ENCODE measurements at places on chromosomes 2 and 18.

DNA sequence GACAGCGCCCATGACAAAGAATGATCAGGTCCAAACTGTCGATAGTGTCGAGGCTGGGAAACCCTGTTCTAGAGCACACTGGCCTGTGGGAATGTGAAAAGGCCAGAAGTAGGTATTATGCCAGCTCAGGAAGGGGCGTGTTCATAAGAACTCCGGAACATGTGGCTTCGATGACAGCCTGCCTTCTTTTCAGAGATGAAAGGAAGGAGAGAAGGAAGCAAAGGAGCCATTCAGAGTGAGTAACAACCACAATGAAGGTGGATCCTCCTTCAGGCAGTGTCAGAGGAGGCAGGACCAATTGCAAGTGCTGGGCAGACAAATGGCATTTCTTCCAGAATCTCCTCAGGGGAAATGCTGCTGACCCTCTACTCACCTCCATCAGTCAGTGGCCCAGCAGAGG, 58.5 kb downstream of the NCKAP5 start:
- no peak for DNase-seq

GRCh38 chr18:80175451-80176204, 66.6 kb downstream of the ADNP2 start:
- DNase-seq = peak; percentile 43

DNA sequence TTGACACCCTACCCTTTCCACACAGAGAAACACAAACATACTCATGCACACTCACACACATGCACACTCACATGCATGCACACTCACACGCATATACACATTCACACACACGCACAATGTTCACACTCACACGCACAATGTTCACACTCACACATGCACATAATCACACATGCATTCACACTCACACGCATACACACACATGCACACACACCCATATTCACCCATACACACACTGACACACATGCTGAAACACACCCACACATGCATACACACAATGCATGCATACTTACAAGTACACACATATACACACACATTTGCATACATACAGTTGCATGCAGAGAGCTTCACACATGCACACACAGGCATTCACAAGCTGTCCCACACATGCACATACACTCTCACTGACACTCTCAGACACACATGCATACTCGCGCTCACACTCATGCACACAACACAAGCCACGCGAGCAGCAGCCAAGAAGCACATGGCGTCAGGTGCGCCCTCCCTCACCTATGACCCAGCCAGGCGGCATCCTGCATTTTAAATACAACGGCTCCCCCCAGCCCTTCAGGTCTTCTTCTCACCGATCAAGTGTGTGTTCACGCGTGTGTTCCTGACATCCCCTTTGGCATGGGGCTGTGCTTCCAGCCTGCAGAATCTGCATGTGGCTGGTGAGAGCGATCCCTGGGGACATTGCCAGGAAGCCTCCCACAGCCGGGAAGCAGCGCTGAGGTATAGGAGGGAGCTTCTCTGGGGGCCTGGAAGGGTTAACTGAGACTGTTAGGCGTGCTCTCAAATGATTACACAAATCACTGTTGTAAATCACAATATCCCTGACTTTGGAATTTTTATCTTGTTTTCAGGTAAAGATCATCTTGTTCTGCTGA, 195.1 kb downstream of the RTP5 start:
- no peak for DNase-seq

- no peak for DNase-seq
These were observed 229.5 kb upstream of the COPS8 start for GRCh38 chr2:236855866-236856847.

DNA sequence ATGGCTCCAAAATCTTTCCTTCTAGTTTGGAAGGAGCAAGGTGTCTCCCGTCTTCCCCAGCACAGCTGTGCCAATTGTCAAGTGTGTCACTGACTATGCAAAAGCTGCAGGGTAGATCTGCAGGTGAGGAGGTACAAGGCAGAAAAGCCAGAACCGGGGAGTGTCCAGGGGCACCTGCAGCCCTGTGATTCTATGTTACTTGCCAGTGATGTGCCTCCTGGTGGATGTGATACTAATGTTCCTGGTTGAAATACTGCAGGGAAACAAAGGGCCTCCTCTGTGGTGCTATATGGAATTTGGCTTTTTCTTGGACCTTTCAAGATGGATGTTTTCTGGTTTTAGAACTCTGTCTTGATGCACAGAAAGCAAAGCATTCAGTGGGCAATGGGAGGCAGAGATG, 80.3 kb downstream of the ST6GAL2 start:
- no peak for DNase-seq

- no peak for DNase-seq
These were observed 170.6 kb downstream of the TWIST2 start for GRCh38 chr2:239018271-239019182.

GRCh38 chr2:168146892-168147810, 100.2 kb downstream of the STK39 start:
- DNase-seq = no peak

DNA sequence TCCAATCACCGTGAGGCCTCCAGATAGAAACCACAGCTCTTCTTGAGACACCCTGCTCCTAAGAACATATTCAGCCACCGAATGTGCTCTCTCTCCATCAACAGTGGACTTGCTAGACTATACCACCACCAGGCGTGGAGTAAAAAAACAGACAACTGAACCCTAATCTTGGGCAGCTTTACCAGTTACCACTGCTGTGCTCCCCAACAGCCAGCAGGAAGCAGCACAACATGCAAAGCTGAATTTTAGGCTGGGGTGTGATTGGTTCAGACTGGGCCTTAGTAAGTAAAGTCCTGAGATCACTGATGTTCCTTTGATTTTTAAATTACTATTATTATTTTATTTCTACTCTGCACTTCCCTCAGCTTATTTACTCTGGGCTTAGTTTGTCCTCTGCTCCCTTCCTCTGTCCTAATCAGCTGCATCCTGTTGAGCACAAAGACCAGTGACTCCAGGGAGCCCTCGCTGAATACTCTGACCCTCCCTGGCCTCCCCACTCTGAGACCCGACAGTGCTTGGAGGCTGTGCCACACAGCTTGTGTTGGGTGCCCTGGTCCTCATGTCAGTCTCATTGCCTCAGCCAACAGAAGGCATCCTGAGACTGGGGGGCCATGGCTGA, 21.9 kb downstream of the MRPL35 start:
- peak; percentile 84 for DNase-seq

- no peak for DNase-seq
These were observed 405.3 kb upstream of the GALNT5 start for GRCh38 chr2:156852210-156852609.

- no peak for DNase-seq
These were observed 86.6 kb downstream of the VWC2L start for GRCh38 chr2:214497489-214497888.

DNA sequence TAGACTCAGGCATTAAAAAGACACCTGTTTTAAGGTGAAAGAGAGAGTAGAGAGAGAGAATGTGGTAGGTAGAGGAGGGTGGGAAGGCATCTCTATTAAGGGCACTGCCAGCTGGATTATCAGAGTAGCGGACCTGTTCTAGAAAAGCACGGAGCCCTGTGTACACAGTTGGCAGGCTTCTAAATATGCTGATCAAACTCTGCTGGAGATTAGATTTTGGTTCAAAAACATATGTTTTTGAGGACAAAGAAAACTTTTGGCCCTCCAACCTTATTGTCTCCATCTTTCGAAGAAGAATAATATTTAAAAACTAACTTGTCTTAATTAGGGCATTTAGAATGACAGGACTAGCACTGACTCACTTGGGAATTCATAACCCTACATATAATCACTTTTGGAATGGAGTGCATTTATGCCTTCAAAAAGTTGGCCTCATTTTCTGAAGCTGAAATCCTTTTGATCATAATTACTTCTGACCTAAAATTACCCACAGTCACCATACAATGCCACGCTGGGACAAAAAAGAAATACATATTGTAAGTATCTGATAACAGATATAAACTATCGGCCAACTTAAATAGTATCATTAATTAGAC, 254.6 kb downstream of the MEIS1 start:
- DNase-seq = no peak

- DNase-seq = no peak
These were observed 52.2 kb upstream of the TMEM18 start for GRCh38 chr2:729376-729861.

DNA sequence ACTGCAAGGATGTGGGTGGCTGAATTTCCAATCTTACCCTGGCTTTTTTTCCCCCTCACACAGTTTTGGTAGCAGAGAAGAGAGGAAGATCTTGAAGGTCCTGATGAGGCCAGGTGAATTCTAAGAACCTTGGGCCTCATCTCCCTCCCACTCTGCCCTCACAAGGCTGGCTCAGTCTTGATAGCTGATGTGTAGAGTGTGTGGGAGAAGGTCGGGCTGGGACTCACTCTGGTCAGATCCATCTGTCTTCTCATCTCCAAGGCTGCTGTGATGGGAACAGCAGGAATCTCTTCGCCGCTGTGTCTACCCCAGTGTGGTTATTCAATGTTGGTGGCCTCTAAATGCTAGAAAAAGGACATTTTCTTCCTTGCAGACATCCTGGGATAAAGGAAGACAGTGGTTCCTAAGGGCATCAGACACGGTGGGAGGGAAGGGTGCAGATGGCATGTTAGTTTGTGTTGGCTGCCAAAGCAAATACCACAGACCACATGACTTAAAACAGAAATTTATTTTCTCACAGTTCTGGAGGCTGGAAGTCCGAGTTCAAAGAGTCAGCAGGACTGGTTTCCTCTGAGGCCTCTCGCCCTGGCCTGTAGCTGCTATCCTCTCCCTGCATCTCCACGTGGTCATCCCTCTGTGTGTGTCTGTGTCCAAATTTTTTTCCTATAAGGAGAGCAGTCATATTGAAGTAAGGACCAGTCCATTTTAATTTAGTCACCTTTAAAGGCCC, 37.6 kb upstream of the MGAT4A start:
- DNase-seq = no peak

GRCh38 chr2:236034974-236035373, 133.2 kb downstream of the GBX2 start:
- DNase-seq = no peak

DNA sequence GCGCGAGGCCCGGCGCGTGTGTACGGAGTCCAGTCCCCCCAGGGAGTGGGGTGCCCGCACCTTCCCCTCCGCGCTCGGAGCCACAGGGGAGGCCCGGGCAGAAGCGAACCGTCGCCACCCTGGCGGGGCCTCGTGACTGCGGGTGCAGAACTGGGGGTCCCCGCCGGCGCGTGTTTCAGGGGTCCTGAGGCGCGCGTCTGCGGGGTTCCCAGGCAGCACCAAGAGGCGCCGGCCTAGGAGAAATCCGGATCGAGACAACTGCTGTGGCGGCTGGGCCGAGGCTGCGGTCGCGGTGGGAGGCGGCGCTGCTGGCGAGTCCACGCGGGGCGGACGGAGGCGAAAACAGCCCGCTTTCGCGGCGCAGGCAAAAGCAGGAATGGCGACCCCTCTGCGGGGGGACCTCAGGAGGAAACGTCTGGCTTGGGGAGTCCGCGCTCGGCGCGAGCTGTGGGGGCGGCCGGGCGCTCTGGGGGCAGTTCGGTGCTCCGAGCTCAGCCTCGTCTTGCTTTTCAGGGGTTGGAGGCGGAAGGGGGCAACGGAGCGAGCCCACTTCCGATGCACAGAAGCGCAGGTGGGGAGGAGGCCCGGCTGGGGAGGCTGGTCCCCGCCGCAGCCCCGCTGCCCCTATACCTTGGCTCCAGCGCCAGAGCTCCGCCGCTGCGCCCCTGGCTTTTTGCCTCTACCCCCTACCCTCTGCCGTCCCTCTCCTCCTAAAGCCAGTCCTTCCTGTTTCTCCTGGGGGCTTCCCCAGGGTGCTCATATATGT, 81.5 kb upstream of the LDLRAD4 start:
- DNase-seq = peak; percentile 73

- no peak for DNase-seq
These were observed 47.8 kb upstream of the ST3GAL5 start for GRCh38 chr2:85936421-85937068.

DNA sequence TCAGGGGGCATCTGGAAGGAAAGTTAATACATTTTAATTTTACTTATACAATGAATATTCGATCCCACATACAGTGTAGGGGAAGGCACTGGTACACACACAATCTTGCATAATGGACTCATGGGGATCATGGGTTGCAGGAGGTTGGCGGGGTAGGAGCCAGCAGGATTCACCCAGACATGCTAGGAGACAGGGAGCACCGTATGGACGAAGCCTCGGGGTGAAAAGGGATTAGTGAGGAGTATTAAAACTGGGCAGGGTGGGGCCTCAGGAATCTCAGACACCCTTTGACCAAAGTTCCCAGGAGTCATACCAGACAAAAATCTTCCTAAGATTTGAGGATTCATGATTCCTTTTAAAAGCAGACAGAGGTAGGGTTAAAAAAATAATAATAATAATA, 140.8 kb downstream of the BCL11A start:
- no peak for DNase-seq

- no peak for DNase-seq
These were observed 189.7 kb downstream of the PID1 start for GRCh38 chr2:229081411-229081810.

DNA sequence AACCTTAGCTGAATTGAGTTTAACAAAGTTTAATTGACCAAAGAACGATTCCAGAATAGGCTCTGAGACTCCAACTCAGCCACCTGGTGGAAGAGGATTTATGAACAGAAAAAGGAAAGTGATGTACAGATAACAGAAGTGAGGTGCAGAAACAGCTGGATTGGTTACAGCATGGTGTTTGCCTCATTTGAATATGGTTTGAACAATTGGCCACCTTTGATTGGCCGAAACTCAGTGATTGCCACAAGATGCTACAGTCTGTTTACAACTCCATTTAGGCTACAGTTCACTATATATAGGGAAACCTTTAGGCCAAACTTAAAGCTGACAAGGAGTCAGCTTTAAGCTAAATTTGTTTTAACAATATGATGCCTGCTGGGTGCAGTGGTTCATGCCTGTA, 28.1 kb upstream of the SLC35G4 start:
- DNase-seq = no peak

- DNase-seq = no peak
These were observed 32.7 kb downstream of the CTLA4 start for GRCh38 chr2:203900253-203900652.

- no peak for DNase-seq
These were observed 503.6 kb downstream of the ARHGAP15 start for GRCh38 chr2:143632751-143633374.

GRCh38 chr2:27754138-27754588, 17.4 kb upstream of the MRPL33 start:
- peak; percentile 87 for DNase-seq

GRCh38 chr2:37713258-37713700, 41.8 kb upstream of the CDC42EP3 start:
- no peak for DNase-seq

GRCh38 chr2:152861349-152861942, 143.0 kb downstream of the ARL6IP6 start:
- peak; percentile 32 for DNase-seq

DNA sequence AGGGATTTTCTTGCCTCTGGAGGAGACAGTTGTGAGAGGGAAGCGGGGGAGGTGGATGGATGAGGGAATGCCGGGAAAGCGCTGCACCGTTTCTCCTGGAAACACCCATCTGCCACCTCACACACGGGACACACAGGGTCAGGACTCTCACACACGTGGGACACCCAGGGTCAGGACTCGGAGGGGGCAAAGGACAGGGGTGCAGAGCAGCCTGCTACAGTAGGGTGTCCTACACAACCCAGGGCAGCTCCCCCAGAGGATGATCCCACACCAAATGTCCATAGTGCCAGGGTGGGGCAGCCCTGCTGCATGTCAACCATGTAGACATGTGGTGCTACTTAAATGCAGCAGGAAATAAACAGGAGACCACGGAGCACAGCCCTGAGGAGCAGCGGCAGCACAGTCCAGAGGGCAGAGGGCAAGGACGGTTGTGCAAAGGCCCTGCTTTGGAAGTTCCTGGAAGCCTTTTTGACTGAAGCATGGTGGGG, 5.1 kb downstream of the RAMP1 start:
- DNase-seq = no peak

Data from stomach (tissue), 19 donors.